ENCODE measurements at places on chromosomes 11 and 22.

DNA sequence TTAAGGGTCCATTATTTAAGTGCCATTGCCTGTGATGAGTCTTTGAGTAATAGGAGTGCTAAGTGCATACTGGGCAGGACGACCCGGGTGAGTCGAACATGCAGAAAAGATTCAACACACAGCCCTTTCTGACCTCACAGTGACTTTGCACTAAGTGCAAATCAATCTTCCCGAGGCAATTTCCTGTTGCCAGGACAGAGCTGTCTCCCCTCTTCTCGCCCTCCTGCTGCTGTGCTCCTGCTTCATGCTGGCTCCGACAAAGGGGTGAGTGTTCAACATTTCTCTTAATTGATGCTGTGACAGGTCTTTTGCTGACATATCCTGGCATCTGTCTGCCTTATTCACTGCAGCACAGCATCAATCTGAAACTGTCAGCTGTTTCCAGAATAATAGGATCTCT, 42.0 kb downstream of the MCHR1 start:
- no peak for DNase-seq

GRCh38 chr22:35209203-35209602, 48.1 kb upstream of the HMGXB4 start:
- DNase-seq: no peak

DNA sequence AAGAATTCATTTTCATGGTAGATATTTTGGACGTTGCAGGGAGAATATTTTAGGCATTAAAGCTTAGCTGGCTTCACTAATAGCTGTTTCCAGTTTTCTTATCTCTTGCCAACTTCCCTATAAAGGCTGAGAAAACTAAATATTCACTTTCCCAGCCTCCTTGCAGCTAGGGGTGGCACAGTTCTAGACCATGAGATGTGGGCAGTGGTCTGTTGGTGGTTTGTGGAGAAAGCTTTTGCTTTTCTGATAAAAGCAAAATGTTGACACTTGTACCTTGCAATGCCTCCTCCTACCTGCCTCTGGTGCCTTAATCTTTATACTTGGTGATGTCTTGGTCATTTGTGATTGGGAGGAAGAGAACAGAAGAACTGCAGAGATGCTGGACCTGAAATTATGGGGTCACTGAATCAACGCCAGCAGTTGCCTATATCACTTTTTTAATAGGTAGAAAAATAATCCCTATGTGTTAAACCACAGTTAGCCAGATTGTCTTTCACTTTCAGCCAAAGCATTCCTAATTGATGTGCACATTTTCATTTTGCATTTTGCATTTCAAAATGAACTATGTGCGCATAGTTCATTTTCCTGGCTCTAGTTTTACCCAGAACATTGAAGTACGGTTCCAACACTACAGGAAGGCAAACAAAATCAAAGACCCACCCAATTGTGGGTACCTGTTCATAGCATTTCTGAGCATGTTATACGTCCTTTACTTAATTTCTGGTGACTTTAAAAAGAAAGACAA, 24.9 kb upstream of the ABTB2 start:
- no peak for DNase-seq

DNA sequence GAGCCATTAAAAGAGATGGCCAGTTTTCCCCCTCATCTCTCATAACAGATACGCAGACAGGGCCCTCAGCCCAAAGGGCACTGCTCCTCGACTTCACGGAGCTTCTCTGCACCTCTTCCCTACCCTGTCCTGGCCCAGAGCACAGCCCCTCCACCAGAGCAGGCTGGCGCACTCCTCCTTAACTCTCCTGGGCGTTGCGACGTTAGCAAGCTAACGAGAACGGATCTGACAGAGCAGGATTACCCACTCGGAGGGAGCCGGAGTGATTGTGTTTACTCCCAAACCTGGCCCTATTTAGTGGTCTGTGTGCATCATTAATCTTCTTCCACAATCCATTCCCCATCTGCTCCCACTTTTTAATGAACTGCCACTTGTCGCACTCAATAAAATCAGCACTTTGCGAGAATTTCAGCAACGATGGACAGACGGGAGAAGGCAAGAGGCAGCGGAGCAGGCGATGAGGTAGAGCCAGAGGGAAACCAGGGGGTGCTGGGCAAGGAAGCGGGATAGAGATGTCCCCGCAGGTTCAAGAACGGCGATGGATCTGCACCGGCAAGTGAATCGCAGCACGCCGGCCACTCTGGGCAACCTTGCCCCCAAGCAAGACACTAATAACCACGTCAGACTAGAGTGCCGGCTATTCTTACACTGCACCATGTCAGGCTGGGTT, 159.4 kb downstream of the BUD13 start:
- DNase-seq: no peak

- no peak for DNase-seq
These were observed 8.8 kb downstream of the HSPA8 start for GRCh38 chr11:123052901-123053721.

GRCh38 chr22:45477366-45478107, 25.1 kb upstream of the FBLN1 start:
- no peak for DNase-seq

DNA sequence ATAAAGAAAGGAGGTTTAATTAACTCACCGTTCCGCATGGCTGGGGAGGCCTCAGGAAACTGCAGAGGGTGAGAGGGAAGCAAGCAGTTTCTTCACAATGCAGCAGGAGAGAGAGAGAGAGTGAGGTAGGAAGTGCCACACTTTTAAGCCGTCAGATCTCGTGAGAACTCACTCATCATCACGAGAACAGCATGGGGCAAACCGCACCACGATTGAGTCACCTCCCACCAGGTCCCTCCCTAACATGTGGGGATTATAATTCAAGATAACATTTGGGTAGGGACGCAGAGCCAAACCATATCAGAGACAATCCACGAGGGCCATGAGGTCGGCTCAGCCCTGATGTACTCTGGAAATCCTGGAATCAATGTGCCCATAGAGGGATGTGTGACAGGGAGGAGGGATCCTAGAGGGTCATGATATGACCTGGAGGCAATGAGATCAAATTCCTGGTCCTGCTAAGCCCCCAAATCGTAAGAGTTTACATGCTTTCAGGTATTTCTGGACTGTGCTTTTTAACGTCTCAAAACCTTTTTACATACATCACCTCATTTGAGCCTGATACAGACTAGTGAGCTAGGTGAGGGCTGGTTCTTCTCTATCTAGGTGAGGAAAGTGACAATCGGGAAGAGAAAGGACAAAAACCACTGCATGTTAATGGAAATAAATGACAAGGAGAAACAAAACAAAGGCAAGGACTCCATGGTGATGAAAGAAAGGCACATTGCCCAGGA, 19.5 kb upstream of the RASSF10 start:
- DNase-seq: no peak

DNA sequence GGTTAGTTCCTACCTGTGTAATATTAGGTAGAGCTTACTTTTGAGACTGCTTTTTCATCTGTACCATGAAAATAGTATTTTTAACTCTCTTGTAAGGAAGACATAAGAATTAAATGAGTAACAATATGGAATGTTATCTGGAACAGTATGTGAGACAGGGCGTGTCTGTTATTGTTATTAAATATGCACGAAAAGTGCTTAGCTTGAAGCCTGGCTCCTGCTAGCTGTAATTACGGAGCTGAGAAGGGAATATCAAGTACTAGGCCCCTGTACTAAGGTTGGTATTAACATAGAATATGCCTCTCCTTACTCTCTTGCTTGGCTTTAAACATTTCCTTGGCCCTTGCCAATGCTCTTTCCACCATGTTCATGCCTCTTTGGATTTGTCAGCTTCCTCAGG, 194.0 kb downstream of the FAM76B start:
- DNase-seq: no peak

DNA sequence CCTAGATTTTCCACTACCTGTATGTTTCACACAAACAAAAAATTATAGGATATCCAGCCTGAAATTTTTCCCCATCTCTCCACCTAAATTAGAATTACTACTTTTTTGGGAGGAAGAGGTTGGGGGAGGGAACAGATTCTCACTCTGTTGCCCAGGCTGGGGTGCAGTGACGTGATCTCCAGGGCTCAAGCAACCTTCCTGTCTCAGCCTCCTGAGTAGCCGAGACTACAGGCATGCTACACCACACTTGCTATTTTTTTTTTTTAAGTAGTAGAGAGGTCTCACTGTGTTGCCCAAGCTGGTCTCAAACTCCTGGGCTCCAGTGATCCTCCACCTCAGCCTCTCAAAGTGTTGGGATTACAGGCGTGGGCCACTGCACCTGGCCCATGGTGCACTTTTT, 9.5 kb downstream of the JAML start:
- no peak for DNase-seq

DNA sequence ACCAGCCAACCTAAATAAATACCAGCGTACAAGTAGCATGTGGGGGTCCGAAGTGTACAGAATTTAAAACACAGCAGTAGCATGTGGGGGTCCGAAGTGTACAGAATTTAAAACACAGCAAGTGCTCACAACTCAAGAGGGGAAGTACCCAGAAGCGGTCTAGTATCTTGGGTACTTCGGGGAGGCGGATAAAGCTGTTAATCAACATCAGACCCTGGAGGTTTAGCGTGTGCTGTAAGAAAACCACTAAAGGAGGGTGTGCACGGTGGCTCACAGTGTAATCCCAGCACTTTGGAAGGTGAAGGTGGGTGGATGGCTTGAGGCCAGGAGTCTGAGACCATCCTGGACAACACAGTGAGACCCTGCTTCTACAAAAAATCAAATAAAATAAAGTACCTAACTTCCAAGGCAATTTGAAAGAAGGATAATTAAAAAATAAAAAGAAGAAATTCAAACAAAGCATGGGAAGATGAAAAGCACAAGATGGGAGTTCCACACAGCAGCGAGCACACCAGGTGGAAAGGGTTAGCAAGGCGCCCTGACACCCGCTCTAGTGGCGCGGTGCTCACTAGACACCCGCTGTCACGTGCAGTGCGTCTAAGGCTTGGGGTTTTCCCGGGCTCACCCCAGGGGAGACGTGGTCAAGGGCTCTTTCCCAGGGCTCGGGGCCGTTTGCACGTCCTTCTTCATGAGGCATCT, 35.0 kb upstream of the MOB2 start:
- no peak for DNase-seq

GRCh38 chr11:101582236-101582988, 1.4 kb downstream of the TRPC6 start:
- DNase-seq: no peak

DNA sequence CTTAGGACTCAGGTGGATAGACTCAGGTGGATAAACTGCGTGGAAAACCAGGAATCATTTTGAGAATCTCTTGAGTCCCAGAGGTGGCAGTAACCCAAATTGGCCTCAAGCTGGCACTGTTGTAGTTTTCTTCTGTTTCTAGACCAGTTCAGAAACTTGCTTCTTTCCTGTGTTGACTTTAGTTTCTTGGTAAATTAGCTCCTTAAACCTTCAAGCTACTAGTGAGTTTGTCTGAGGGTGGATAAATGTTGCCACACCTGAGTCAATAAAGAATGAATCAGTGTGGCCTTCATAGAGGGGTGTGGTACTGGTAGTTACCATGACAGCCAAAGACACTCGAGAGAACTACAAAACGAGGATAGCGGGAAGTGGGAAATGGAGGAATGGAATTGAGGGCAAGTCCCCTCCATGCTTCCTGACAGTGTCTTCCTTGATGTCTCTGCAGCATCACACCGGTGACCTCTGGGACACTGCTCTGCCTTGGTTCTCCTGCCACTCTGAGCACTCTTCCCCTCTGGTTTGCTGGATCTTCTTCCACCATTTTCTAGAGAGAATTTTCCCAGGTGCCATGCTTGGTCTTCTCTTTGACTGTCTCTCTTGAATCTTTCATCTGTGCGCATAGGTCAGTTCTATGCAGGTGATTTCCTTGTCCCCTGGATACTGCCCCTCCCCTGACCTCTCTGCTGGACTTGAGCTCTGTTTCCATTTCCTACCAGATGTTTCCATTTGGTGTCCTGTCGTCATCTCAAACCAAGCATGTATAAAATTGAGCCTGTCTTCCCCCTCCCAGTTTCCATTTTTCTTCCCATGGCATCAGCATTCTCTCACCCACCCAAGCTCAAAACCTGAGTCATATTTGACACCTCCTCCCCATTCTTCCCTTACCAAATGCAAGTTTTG, 7.2 kb downstream of the POLD4 start:
- DNase-seq: no peak

GRCh38 chr11:97937501-97937900, 1083.2 kb upstream of the CNTN5 start:
- no peak for DNase-seq

- no peak for DNase-seq
These were observed 2.3 kb downstream of the CHID1 start for GRCh38 chr11:908273-908672.

DNA sequence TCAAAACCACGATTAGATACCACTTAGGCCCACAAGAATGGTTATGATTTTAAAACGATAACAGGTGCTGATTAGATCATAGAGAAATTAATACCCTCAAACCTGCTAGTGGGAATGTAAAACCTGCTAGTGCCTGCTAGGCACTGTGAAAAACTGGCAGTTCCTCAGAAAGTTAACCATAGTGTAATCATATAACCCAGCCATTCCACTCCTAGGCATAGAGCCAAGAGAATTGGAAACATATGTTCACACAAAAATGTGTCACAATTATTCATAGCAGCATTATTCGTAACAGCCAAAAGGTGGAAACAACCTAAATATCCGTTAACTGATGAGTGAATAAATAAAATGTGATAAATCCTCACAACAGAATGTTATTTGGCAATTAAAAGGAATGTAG, 122.2 kb upstream of the SYN3 start:
- DNase-seq: no peak

- DNase-seq: no peak
These were observed 76.2 kb downstream of the SLC1A2 start for GRCh38 chr11:35343033-35343598.

- no peak for DNase-seq
These were observed 43.2 kb downstream of the PPP6R3 start for GRCh38 chr11:68503792-68504191.

DNA sequence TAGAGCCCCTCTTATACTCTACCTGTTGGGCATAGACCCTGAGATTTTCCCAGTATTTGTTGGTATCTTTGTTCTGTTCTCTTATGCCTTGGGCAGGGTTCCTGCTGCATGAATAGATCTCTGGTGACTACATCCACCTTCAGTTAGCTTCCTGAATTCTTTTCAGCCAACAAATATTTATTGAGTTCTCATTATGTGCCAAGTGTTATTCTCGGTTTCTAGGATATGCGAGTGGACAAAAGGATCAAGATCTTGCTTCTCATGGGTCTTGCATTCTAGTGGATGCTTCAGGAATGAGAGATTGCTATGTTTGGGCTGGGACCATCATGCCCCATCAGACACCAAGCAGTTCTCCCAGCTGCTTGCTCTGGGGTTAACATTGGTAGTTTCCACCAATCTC, 340.0 kb downstream of the METTL15 start:
- no peak for DNase-seq

DNA sequence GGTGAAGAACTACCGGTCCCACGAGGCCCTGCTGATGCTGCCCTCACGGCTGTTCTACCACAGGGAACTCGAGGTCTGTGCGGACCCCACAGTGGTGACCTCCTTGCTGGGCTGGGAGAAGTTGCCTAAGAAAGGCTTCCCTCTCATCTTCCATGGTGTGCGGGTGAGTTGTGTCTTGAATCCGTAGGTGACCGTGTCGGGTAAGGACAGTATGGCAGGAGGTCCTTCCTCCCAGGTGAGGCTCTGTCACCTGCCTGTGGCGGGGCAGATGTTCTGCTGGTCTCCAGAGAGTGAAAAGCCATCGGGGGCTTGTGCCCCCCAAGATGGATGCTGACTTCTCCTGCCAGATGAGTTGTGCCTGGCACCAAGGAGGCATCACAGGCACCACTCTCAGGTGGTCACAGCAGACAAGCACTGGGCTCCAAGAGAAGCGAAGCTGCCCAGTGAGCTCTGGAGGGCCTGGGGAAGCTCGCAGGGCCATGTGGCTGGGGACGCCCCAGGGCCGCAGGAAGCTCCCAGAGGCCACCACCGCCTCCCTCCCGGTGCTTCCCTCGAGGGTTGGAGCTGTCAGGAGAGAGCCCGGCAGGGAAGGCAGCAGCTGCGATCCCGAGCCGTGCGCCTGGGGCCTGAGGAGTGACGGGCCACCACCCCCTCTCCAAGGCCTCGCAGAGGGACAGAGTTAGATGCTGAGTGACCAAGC, 17.3 kb upstream of the PANX2 start:
- DNase-seq: no peak

Data from amygdala (tissue), 56 donors.